ENCODE measurements at places on chromosomes 1 and 21.

DNA sequence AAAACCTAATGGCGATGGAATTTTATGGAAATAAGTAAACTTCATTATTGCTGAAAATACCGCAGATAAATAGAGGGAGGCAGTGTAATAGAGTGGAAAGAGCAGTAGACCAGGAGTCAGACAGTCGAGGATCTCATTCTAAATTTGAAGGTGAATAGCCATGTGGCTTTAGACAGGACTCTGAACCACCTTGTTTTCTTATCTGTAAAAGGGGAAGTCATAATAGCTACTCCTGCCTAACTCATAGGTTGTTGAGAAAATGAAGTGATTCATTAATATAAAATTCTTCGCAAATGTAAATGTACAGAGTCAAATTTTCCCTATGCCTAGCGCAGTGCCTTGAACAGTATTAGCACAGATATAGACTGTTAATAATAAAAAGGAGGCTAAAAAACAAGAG lies 14.8 kb downstream of the RPS6KC1 start:
- no peaks in the 10 kb centered on the region for H3K27me3 ChIP-seq
- no peaks in the 10 kb centered on the region for H3K36me3 ChIP-seq
- no peak overlapping the region for H3K27ac ChIP-seq

- H3K4me1 ChIP-seq: peaks cover 47% of the 10 kb centered on the region
- peak overlapping the region; percentile 64 for H3K27ac ChIP-seq
- no peaks in the 10 kb centered on the region for H3K36me3 ChIP-seq
- DNase-seq: peak; percentile 29
- no peak overlapping the region for H3K4me3 ChIP-seq
These were observed 30.3 kb downstream of the PTPRC start for GRCh38 chr1:198669023-198669698.

- H3K36me3 ChIP-seq: no peaks in the 10 kb centered on the region
- H3K27me3 ChIP-seq: no peaks in the 10 kb centered on the region
- H3K4me3 ChIP-seq: no peak overlapping the region
- peaks cover 16% of the 10 kb centered on the region for H3K4me1 ChIP-seq
- no peak for DNase-seq
These were observed 766.8 kb downstream of the USP25 start for GRCh38 chr21:16496609-16497008.

- no peaks in the 10 kb centered on the region for H3K4me1 ChIP-seq
- H3K27me3 ChIP-seq: no peaks in the 10 kb centered on the region
- H3K4me3 ChIP-seq: no peak overlapping the region
- H3K36me3 ChIP-seq: no peaks in the 10 kb centered on the region
- no peak overlapping the region for H3K27ac ChIP-seq
These were observed 17.0 kb downstream of the MARK1 start for GRCh38 chr1:220544901-220545303.

GRCh38 chr1:178692564-178693327 lies 32.3 kb upstream of the RALGPS2 start:
- no peak for DNase-seq
- H3K4me1 ChIP-seq: no peaks in the 10 kb centered on the region
- no peak overlapping the region for H3K27ac ChIP-seq

DNA sequence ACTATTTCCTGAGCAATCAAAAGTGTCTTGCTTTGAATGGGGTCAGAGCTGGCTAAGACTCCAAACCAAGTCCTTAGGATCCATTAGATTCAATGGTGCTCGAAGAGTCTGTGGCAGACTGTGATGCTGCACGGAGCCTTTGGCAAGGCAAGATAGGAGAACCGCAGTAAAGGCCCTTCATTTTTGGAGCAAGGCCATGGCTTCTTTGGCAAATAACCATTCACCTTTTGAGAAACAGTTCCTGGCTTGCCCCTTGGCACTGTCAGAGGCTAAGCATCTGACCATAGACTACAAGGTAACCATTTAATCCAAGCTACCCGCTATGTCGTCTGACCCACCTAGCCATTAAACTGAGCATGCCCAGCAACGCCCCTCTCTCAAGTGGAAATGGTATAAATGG lies 45.2 kb downstream of the EDN2 start:
- no peaks in the 10 kb centered on the region for H3K4me1 ChIP-seq
- no peak overlapping the region for H3K4me3 ChIP-seq
- H3K36me3 ChIP-seq: no peaks in the 10 kb centered on the region
- no peak for DNase-seq
- peaks cover 27% of the 10 kb centered on the region for H3K27me3 ChIP-seq
- H3K27ac ChIP-seq: no peak overlapping the region

DNA sequence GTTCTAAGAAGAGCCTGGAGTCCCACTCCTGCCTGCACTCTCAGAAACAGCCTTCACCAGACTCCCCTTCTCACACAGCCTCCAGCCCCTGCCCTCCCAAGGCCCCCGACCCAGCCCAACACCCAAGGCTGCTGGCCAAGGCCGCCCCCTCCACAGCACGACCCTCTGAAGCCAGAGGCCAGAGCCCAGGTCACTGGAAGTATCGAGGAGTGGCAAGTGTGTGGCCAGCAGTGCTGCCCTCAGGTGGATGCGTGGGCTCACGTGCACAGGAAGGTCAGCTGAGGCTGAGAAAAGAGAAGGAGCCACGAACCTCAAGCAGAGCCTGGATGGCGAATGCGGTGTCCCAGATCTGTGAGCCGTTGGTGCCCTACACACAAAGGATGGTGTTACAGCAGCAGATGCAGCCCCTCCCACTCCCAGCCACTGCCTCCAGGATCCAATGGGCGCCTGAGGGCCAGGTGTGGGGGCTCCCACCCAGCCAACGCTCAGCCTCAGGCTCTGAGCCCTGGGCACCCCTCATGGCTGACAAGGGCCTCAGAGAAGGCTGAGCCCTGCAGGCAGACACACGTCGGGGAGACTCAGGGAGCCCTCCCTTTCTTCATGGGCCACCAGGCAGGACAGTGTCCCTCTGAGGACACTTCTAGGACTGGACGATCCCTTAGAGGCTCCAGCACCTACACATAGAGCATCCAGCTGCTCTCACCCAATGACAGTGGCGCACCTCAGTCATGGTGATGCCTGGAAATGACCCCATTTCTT lies 18.0 kb downstream of the LSS start:
- peaks cover 91% of the 10 kb centered on the region for H3K36me3 ChIP-seq
- no peaks in the 10 kb centered on the region for H3K4me1 ChIP-seq
- H3K27ac ChIP-seq: no peak overlapping the region
- no peak overlapping the region for H3K4me3 ChIP-seq

DNA sequence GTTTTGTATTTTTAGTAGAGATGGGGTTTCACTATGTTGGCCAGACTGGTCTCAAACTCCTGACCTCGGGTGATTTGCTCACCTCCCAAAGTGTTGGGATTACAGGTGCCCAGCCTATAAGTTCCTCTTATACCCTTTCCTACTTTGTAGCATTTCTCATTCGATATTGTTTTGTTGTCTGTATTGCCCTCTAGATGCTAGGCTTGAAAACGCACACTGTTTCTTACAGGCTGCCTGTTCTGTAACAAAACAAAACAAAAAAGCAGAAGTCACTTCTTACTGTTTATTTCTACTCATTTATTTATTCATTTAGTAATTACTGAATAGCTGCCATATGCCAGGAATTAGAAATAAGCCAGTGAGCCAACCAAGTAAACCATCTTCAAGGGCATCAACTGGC lies 136.9 kb upstream of the BMP8A start:
- no peak for DNase-seq
- H3K4me3 ChIP-seq: no peak overlapping the region
- no peaks in the 10 kb centered on the region for H3K27me3 ChIP-seq
- H3K36me3 ChIP-seq: peaks cover 85% of the 10 kb centered on the region

- H3K4me1 ChIP-seq: no peaks in the 10 kb centered on the region
- no peak for DNase-seq
- H3K27ac ChIP-seq: no peak overlapping the region
- H3K4me3 ChIP-seq: no peak overlapping the region
- no peaks in the 10 kb centered on the region for H3K36me3 ChIP-seq
These were observed 173.4 kb downstream of the PPP1R12B start for GRCh38 chr1:202521886-202522285.

- H3K36me3 ChIP-seq: peaks cover 69% of the 10 kb centered on the region
- H3K4me3 ChIP-seq: no peak overlapping the region
- no peak overlapping the region for H3K27ac ChIP-seq
These were observed 60.5 kb downstream of the ERI3 start for GRCh38 chr1:44294588-44295007.

- no peak for DNase-seq
- peaks cover 10% of the 10 kb centered on the region for H3K27me3 ChIP-seq
- no peaks in the 10 kb centered on the region for H3K36me3 ChIP-seq
- H3K27ac ChIP-seq: no peak overlapping the region
These were observed 48.3 kb upstream of the H6PD start for GRCh38 chr1:9186082-9186859.

- no peak overlapping the region for H3K4me3 ChIP-seq
- H3K36me3 ChIP-seq: no peaks in the 10 kb centered on the region
- DNase-seq: no peak
- H3K27ac ChIP-seq: no peak overlapping the region
- H3K27me3 ChIP-seq: peaks cover 2% of the 10 kb centered on the region
These were observed 6.0 kb upstream of the PLA2G2C start for GRCh38 chr1:20192364-20192763.
